ENCODE measurements at places on chromosomes 5 and 9.

DNA sequence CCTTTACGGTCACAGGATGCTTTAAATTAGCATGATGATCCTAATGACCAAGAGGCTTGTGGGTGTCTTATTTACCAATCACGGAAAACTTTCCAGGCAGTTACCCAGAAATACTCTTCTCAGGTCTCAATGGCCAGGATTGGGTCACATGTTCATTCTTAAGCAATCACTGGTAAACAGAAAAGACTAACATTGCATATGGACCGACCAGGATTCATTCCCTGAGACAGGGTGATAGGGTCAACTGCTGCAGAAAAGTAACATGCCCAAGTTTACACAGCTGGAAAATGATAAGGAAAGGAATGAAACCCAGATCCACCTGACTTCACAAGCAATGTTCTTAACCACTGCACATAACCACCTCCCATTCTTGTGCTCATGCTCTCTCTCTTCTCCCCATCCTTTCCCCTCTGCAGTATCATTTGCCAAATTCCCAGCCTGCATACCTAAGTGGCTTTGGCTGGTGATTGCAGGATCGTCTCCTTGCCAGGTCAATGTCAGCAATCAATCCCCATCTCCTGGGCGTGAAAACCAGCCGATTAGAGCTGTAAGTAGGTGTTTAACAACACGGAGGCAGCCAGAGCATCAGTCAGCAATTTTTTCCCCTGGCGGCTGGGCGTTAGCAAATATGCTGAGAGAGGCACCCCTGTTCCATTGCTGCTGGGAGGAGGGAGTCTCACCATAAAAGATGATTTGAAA is 219.4 kb downstream of the NMUR2 start:
- DNase-seq, result no peak

DNA sequence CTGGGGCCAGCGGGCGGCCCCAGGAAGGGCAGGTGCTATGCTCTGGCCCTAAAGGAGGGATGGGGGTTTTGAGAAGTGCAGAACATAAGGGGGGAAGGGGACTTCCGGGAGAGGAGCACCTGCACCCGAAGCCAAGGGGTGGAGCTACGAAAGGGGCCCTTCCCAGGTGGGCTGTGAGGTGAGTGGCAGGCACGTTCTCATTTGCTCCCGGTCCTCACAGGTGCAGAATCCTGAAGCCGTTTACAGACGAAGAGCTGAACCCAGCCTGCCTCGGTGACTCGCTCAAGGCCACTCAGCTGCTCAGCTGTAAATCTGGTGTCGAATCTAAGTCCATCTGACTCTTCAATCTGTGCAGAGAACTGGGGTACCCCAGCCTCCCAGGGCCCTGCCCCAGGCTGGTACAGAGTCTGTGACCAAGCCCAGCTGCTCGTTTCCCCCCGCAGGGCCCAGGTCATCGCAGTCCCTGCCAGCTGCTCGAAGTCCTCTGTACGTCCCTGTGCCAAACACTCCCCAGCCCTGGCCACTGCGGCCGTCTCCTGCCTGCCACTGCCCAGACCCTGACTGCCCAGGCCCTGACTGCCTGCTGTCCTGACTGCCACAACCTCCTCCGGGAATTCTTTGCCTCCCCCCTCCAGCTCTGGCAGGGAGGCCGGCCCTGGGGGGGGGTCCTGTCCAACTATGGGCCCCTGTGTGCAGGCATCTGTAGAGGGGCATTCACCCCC is 53.8 kb upstream of the RXRA start:
- no peak for DNase-seq

DNA sequence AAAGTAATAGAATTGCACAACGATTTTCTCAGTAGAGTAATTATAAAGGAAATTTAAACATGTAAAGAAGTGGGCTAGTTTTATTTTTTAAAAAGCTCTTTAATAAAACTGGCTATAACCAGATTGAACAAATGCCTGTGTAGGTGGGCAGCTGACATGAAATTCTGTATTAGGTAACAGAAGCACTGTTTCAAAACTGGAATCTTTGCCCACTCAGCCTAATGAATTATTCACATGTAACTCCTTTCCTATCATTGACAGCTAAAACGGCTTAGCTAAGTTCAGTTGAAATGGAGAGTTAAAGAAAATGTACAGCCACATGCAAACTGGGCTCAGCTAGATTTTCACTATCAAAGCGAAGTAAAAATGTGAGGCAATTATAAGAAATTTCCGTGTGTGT is 1300.1 kb upstream of the ACO1 start:
- no peak for DNase-seq

DNA sequence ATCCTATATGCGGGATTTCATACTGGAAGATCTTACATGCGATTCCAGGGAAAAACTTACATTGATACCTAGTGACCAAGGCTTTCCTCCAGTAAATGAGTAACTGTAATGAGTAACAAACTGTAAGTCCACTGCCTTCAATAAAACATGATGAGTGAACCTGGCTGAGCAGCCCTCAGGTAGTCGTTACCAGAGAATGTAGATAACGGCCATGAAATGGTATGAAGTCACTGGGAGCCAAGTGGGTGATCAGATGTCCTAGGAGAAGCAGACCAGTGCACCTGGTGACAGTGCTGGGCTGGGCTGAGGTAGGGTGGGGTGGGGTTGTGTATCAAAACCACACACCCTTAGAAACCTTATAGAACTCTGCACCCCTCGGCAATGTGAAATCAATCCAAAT is 203.6 kb downstream of the ALDH1A1 start:
- DNase-seq, result no peak

Measured in fibroblast of skin of right biceps (primary cell).